ENCODE measurements at places on chromosomes 2 and 18.

DNA sequence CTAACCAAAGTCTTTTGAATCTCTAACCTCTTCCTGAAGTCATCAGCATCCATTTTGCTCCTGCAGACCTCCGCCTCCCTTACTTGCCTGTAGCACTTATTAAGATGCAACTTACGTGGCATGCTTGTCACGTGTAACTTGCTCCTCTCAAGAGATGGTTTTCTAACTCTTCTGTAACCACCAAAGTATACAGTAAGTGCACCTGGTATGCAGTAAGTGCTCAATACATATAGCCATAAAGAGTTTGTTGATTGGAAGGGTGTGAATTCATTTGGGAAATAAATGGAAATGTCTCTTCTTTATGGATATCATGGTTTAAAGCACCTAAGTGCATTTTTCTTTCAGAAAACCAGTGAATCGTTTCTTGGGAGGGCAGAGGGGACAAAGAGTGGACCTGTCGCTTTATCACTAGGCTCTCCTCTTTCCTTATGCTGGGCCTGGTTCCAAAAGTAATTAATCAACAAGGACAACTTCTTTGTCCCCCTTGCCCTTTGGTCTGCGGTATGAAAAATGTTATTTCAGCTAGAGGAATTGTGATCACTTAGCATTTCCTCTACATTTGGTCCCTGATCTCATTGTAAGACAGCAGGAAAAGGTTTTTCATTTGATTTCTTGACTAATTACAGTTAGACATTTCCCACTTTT lies 370.0 kb upstream of the SPRED2 start:
- no peak for DNase-seq

GRCh38 chr2:217849154-217849975 lies 153.4 kb downstream of the TNS1 start:
- no peak for DNase-seq

GRCh38 chr2:139574371-139574770 lies 794.2 kb upstream of the NXPH2 start:
- DNase-seq, result no peak

DNA sequence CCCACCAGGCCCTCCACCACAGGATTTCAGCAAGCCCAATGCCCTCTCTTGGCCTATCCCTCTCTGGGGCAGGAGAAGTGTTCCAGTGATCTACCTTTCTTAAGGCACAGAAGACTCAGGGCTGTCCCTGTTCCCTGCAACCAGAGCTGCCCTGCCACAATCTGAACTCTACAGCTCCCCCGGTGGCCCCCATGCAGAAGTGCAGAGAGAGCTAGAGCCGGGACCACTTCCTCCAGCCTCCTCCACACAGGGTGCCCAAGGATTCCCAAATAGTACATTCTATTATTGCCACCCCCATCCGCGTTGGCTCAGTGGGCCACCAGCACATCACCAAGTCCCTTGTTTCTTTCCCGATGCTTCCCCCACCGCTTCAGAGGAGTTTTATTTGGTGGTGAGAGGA lies 114.8 kb upstream of the PTPRM start:
- DNase-seq, result peak; percentile 84

GRCh38 chr2:68416081-68416675 lies 50.9 kb downstream of the FBXO48 start:
- DNase-seq, result no peak

DNA sequence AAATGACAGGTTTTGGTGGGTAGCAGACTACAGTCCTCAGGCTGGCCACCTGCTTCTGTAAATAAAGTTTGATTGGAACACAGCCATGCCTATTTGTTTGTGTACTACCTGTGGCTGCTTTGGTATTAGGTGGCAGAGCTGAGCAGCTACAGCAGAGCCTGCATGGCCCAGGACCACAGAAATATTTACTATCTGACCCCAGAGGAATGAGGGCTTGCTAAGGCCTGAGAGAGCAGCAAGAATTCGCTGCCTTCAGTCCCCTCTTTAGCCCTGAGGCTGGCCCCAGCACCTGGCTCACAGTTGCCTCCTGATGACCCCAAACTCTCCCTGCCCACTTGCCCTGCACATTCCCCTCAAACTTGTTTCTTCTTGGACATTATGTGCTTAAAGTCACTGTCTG lies 32.5 kb downstream of the POLR1A start:
- DNase-seq, result no peak

GRCh38 chr2:43810452-43810851 lies 28.2 kb downstream of the ABCG5 start:
- DNase-seq, result no peak

GRCh38 chr18:10152475-10152874 lies 238.7 kb downstream of the VAPA start:
- DNase-seq, result no peak

GRCh38 chr2:181051861-181052522 lies 71.6 kb downstream of the UBE2E3 start:
- DNase-seq, result no peak

DNA sequence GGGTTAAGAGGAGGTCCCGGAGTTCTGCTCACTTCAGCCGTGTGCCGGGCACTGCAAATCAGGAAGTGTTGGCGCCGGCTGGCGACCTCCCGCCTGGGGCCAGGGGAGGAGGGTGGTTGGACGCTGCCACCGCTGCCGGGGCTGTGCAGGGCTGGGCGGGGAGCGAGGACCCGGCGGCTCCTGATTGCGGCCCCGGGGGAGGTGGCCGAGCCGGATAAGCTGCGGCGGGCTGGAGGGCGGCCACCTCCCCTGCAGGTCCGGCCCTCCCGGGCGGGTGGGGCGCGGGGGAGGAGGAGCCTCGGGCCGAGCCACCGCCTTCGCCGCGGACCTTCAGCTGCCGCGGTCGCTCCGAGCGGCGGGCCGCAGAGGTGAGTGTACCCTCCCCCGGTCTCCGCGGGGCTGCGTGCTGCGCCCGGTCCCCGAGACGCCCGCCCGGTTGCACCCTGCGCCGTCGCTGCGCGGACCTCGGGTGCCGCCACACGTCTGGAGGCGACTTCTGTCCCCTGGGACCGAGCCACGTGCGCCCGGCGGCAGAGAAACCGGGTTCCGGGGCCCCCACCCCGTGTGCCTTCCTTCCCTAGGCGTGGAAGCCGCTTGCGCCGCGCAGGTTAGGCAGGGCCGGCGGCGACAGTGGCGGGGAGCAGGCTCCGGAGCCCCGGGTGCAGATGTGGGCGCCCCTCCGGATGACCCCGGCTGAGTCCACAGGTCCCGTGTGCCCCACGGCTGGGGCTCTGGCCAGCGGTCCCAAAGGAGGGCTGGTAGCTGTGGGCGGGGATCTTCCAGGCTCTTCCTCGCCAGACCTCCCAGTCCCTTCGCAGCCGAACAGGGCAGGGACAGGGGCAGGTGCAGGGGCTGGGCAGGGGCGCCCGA lies at the start of gene STEAP3:
STEAP3 (plus strand) TSS at position 314 of the 870 bp plus-strand sequence. CDS start 7,179 bp downstream, outside the sequence.
- DNase-seq, result peak; percentile 96

GRCh38 chr2:212974692-212975091 lies 176.7 kb downstream of the IKZF2 start:
- no peak for DNase-seq

DNA sequence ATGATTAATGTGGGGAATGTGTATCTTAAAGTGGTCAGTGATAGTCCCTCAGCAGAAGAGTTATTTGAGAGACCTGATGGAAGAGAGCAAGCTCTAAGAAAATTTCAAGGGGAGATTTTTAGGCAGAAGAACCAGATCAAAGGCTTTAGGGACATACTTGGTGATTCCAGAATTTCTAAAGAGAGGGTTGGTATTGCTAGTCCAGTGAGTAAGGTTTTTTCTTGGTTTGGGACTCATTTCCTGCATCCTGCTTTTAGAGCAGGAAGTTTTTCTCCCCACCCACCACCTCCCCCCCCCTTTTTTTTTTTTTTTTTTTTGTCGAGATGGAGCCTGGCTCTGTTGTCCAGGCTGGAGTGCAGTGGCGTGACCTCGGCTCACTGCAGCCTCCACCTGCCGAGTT lies 42.7 kb upstream of the DYSF start:
- no peak for DNase-seq

DNA sequence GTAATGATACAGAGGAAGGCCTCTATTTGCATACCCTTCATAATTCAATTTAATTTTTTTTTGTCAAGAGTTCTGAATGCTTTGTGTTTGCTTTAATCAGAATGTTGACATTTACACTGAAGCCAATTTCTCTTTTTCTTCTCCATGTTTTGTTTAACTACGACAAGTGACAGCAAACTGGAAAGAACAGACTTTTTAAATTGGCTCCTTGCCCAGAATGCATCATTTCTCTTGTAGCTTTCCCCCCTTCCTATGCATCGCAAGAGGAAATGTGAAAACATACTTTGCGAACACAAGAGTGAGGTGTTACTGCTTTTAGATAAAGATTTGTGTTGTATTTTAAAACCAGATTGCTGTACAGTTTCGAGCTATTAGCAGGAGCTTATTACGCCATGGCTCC lies 955.2 kb upstream of the CELF4 start:
- no peak for DNase-seq

DNA sequence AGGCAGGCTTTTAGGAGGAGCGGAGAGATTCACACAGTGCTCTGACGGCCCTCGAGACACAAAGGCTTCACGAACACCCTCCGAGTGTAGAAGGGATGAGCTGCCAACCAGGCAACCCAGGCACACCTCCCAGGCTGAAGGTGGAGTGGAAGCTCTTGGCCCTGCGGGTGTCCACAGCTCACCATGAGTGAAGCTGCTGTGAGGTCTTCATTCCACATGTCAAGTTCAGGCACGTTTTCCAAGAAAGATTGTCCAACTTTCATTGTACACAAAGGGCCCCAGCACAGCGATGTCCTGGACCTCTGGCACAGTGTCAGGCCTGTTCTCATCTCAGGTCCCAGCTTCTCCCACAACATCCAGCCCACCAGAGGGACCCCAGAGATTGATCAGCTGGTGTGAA lies 13.4 kb downstream of the PARD6G start:
- no peak for DNase-seq

DNA sequence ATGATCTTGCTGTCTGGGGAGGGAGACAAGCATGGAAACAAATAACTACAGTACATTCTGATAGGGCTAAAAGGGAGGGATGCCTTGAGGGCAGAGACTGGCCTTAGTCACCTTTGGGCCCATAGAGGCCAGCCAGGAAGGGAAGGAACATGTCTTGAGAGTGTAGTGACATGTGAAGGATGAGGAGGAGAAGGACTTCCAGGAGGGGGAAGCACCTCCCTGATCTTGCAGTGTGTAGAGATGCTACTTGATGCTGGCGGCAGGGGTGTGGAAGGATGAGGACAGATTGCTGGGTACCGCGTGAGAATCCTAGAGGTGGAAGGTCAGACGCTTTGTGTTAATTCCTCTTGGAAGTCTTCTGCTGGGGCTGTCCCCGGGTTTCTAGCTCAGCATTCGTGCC lies 13.1 kb downstream of the TET3 start:
- DNase-seq, result no peak

- no peak for DNase-seq
Observed at GRCh38 chr2:162004031-162004430, 70.0 kb downstream of the DPP4 start.

Measured in iPS-NIHi11 (cell line).